Bronchial epithelial cell (primary cell): ENCODE measurements at places on chromosomes 5 and 9.

DNA sequence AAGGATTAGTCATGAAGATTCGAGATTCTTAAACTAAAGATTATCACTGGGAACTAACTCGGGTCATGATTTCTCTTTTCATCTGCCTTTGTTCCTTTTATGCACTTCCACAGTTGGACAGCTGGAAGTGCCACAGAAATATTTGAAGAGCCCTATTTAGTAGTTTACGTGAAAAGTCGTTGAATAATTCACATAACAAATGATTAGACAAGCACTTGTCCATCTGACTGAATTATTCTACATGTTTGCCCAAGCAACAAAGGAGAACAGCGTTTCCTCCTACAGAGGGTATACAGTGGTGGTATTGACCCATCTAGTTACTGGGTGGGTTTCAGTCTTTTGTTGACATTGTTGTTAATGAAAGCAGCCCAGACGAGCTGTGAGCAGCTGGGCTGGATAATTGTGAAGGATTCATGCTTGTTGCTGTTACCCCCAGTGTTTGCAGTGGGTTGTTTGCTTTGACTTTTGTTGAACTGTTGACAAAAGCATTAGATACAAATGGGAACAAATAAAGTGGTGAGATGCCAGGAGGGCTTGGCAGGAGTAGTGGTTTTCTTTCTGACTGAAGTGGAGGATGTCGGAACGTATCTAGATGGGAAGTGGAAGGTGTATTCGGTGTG, 96.2 kb downstream of the TLE4 start:
- DNase-seq: peak; percentile 22

GRCh38 chr5:102937894-102938293, 182.0 kb downstream of the GIN1 start:
- no peak for DNase-seq

- no peak for DNase-seq
Observed at GRCh38 chr9:33153666-33154065, 13.5 kb downstream of the B4GALT1 start.

DNA sequence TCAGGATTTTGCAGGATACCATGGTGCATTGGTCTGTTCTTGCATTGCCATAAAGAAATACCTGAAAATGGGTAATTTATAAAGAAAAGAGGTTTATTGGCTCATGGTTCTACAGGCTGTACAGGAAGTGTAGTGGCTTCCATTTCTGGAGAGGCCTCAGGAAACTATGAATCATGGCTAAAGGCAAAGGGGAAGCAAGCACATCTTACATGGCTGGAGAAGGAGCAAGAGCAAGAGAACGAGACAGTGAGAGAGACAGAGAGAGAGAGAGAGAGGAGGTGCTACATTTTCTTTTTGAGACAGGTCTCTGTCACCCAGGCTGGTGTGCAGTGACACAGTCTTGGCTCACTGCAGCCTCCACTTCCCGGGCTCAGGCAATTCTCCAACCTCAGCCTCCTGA, 43.9 kb downstream of the P4HA2 start:
- DNase-seq: peak; percentile 21

GRCh38 chr5:96245140-96246091, 187.6 kb downstream of the PCSK1 start:
- DNase-seq: no peak

GRCh38 chr9:136335296-136336155, 8.2 kb downstream of the GPSM1 start:
- DNase-seq: no peak

DNA sequence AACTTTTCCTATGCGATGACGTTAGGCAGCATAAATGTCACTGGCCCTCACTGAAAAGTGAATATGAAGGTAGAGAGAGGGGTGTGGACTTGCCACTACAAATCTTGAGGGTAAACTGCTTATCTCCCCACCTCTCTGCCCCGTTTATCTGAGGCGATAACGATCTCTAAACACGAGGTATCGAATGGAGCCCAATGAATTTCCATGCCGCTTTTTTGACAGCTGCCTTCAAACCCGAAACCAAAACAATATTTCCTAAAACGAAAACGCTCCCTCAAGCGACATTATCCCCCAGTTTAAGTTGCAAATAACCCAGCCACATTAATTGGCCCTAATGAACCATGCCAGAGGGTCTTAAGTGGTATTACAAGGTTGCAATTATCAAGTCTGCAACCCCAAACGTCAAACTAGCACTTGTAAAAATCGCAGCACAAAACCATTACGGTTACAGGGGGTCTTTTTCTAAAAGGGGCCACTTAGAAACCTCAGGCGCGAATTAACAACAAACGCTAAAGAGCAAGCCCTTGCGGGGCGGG, 1.4 kb downstream of the NR3C1 start:
- DNase-seq: no peak

- DNase-seq: no peak
Observed at GRCh38 chr9:120713257-120714087, 798 bp downstream of the MEGF9 start.

- DNase-seq: peak; percentile 33
Observed at GRCh38 chr5:66553368-66553912, 42.8 kb upstream of the MAST4 start.

GRCh38 chr5:157086751-157087359, 22.0 kb downstream of the HAVCR2 start:
- DNase-seq: no peak

GRCh38 chr9:93252116-93252780, 68.3 kb downstream of the WNK2 start:
- no peak for DNase-seq

DNA sequence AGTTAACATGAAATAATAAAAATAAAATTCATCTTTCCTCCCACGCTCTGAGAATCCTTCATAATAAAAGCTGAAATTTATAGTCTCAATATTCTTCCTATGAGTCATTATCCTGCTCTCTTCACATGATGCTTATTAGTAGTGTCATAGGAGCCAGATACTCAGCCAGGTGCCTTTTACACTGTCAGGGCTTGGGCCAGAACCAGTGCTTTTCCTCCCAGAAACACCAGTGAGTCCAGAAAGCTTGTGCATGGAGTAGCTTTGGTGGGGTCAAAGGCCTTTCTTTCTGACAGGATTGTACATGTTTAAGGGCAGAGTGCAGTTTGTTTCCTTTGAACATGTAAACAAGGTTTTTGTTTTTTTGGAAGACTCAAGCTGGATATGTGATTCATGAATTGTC, 6.8 kb downstream of the LSM11 start:
- DNase-seq: peak; percentile 38

DNA sequence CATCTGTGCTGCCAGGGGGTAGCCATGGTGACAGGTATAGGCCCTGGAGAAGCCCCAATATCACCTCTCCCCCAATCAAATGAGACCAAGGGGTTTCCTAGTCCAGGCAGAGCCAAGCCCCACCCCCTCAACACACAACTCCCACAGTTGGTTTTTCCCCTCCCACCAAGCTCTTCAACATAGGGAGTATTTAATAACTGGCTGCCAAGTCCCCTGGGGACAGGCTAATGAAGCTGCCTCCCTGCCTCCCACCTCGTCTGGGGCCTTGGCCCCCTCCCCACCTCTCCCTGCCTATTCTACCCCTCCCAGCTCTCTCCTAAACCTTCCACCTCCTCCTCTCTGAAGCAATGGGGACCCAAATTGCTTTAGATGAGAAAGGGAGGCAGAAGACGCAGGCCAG, 23.4 kb downstream of the CPLX2 start:
- no peak for DNase-seq

DNA sequence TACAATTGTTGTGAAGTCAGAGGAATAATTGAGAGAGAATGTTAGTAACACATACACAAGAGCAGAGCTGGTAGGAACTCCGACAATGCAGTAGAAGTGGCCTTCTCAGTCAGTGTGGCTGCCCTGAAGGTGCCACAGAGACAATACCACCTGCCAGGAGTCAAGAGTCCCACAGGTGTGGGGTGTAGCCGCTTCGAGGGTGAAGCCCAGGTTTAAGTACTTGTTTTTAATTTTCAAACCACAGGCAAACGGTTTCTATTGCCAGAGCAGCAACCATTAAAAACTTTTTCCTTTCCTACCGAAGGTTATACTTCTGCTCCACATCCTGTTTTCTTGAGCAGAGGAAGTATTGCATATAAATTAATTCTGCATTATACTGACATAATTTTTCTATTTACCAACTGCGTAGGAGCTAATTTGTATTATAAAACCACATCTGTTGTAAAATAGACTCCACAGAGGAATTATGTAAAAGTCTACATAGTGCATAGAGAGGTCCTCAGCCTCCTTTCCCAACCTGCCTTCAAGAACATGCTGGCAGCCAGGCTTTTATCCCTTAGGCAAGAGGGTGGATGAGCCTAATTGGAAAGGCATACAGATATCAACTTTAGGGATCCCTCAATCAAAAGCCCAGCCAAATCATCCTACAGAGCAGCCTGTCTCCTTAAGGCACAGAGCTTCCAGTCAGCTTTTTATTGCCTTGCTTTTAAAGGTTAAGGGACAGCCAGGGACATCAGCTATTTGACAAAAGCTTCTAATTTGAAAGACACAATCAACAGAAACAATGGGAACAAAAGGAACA, 12.9 kb upstream of the ACTBL2 start:
- DNase-seq: no peak

GRCh38 chr9:5448461-5449435, 1.6 kb upstream of the CD274 start:
- DNase-seq: no peak

GRCh38 chr9:130138791-130139190, 33.4 kb upstream of the NCS1 start:
- peak; percentile 84 for DNase-seq

DNA sequence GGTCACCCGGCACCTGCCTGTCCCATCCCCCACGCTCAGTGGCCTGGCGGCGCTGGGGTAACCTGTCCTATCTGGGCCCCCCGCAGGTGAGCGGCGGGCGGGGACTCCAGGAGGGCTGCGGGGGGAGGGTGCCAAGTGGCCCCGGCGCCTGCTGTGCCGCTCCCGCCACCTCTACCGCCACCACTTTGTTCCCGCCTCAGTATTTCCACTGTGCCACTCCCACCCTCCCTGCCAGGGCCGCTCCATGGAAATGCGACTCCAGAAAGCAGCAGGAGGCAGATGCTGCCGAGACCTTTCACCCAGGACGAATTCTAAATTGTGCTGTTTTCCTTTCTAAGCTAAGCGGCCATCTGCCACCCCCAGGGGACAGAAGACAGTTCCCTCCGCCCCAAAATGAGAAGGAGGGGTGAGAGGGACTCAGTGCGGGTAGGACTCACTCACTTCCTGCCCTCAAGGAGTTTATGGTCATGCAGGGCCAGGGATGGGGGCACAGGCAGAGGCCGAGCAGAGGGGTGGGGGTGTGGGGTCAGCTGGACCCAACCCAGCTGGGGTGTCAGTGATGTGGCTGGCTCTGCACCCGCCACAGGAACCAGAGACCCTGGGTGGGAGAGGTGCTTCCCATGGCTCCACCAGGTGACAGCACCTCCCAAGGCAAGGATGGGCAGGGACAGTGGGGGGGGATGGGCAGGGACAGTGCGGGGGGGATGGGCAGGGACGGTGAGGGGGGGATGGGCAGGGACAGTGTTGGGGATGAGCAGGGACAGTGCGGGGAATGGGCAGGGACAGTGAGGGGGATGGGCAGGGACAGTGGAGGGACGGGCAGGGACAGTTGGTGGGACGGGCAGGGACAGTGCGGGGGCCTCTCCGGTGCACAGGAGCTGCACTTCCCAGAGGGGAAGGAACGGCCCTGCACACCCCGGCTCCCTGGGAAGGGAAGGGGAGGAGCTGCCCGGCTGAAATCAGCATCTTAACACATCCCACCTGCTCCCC, 17.8 kb downstream of the NOTCH1 start:
- DNase-seq: no peak

- DNase-seq: no peak
Observed at GRCh38 chr9:127159949-127160610, 37.6 kb upstream of the ANGPTL2 start.

- no peak for DNase-seq
Observed at GRCh38 chr9:99305124-99305523, 83.0 kb downstream of the SEC61B start.

DNA sequence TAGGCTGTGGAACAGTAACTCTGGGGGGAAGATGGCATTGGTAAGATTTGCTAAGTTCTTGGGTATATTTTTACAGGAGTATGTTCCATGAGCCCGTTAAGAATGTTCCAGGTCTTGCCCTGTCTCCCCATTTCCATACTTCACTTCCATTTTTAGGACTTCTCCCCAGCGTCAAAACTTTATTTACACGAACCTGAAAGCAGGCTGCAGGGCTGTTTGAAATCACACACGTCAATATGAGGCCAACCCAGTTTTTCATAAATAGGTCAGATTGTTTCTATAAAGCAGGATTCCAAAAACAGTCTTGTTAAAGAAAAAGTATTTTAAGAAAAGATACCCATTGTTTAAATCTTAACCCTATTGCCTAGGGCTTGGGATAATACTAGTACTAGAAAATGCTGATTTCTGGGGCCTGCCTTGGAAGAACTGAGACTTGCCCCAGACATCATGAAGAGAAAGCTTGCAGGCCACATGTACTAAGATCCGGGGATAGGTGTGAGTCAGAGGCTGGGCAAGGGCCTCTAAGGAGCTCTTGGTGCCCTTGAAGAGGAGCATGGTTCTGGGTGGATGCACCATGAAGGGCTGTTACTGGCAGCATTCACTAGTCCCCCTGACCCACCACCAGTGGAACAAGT, 24.2 kb downstream of the TRIO start:
- peak; percentile 66 for DNase-seq

GRCh38 chr5:123795688-123796087, 283.7 kb downstream of the CSNK1G3 start:
- peak; percentile 25 for DNase-seq

- DNase-seq: no peak
Observed at GRCh38 chr5:33891788-33892619, at the start of gene ADAMTS12. Gene ADAMTS12, minus strand, starts transcription at chr5:33891990. Its CDS starts 134 bp downstream, at chr5:33891856.

GRCh38 chr5:80625230-80625629, 29.2 kb upstream of the MSH3 start:
- no peak for DNase-seq

- DNase-seq: no peak
Observed at GRCh38 chr5:115386657-115387056, 90.2 kb upstream of the CCDC112 start.

DNA sequence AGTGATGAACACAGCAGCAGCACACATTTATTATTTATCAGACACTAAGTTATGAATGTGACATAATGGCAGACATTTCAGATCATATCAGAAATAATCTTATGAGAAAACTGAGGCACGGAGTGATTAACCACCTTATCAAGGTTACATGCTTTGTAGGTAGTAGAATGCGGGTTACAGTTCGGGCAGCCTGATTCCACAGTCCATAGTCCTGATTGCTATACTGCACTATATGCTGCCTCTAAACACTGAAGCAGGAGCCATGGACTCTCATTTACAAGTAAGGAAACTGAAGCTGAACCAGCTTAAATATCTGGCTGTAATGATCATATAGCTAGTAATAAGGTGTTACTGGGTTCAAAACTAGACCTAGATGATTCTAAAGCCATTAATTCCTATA, 291.3 kb upstream of the ADAMTSL1 start:
- no peak for DNase-seq

GRCh38 chr5:5929291-5930020, 448.9 kb downstream of the MED10 start:
- DNase-seq: no peak
